ENCODE measurements at places on chromosomes 6 and 20. TPM values are rescaled to one million over a fixed set of nuclear protein-coding genes. Genes with fewer than 3 reads are reported as not detected.

Gene CFAP61
- not detected for total RNA-seq

DNA sequence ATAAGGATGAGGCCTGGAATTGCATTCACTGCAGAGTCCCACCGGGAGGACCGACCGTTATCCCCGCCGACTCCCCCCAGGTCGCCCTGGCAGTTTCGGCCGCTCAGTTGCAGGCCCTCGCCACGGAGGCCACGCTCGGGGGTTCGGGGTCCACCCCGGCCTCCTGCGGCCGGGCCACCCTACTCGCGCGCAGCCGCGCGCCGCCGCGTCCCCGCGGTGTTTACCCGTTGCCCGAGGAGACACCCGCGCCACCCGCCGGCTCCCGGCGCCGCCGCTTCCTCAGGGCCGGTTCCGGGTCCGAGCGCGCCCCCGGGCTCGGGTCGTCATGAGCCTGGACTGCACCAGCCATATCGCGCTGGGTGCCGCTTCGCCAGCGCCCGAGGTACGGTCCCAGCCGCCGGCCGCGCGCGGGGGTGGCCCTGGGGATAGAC, at the start of gene CCDC170:
Gene CCDC170 (plus strand): TSS at position 214 of the 431 bp plus-strand sequence. CDS start 112 bp downstream, at position 326.
- no peaks in the 10 kb centered on the region for H3K36me3 ChIP-seq
- H3K4me3 ChIP-seq, result no peak within 1 kb of the TSS
- peaks cover 31% of the 10 kb centered on the region for H3K27me3 ChIP-seq

DNA sequence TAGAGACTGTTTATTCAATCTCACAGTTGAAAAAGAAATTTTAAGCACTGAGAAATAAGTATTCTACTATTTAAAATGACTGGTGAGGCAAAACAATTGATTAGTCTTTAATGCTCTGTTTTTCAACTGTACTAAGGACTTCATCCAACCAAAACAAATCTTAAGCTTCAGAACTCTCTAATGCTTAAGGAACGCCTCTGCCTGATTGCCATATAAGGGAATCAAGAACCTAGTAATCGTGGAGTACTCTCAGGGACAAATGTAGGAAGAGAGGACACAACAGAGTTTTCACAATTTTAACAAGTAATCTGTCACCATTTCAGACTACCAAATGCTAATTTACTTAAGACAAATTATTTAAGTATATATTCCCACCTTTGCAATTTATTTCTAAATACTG, 16.1 kb downstream of the FBXO30 start:
- no peak overlapping the region for H3K4me3 ChIP-seq
- no peaks in the 10 kb centered on the region for H3K27me3 ChIP-seq
- peaks cover 4% of the 10 kb centered on the region for H3K36me3 ChIP-seq
- H3K27ac ChIP-seq, result no peak overlapping the region

Gene MOG
- not detected for total RNA-seq

Gene ZNF391
- 1.0 TPM for total RNA-seq

DNA sequence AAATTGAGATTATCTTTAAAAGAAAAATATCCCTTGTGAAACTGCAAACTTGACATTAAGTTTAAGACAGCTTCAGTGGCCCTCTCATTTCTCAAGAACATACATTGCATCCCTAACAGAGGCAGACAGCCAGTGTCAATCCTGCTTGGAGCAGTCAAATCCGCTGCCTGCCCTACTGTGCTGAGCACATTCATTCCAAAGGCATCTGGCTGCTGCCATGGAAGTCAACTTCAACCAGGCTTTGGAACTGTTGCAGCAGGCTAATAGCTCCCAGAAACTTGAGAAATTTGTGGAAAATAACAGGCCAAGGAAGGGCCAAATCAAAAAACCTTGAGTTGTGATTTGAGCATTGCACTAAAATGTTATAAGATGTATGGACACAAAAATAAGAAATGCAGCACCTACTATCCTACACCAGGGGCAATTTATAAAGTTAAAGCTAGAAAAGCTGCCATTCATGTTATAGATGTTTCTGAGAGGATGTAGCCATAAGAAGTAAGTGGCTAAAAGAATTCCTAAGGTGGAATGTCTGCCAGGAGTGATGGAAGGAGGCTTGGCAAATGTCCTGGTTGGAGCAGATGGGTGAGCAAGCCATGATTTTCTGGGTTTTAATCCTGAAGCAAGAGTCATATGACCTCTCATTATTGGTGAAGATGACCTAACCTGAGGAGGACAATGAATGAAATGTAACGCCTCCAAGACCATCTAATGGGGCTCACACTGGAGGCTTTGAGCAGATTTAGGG, 31.4 kb upstream of the HAO1 start:
- no peaks in the 10 kb centered on the region for H3K36me3 ChIP-seq
- H3K27me3 ChIP-seq, result no peaks in the 10 kb centered on the region
- DNase-seq, result no peak

DNA sequence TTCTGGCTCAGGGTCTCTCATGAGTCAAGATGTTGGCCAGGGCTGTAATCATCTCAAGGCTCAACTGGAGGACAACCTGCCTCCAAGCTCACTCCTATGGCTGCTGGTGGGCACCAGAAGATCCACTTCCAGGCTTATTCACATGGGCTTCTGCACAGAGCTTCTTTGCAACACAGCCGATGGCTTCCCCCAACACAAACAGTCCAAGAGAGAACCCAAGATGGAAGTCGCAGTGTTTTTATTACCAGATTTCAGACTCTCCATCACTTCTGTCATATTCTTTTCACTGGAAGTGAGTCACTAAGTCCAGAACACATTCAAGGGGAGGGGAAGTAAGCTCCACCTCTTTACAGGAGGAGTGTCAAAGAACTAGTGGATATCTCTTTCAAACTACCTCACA, 75.5 kb downstream of the CD164 start:
- H3K27ac ChIP-seq, result no peak overlapping the region
- peaks cover 3% of the 10 kb centered on the region for H3K27me3 ChIP-seq
- H3K4me1 ChIP-seq, result no peaks in the 10 kb centered on the region

- H3K4me1 ChIP-seq, result no peaks in the 10 kb centered on the region
- H3K36me3 ChIP-seq, result no peaks in the 10 kb centered on the region
- H3K27ac ChIP-seq, result no peak overlapping the region
- H3K27me3 ChIP-seq, result no peaks in the 10 kb centered on the region
- no peak overlapping the region for H3K4me3 ChIP-seq
- DNase-seq, result no peak
These were observed 384.6 kb upstream of the KHDRBS2 start for GRCh38 chr6:62670490-62671223.

GRCh38 chr6:167134448-167135328, 11.8 kb downstream of the CCR6 start:
- no peak overlapping the region for H3K4me3 ChIP-seq
- no peaks in the 10 kb centered on the region for H3K27me3 ChIP-seq
- H3K36me3 ChIP-seq, result peaks cover 51% of the 10 kb centered on the region
- no peak overlapping the region for H3K27ac ChIP-seq
- no peak for DNase-seq

Gene MLN
- total RNA-seq, result not detected

DNA sequence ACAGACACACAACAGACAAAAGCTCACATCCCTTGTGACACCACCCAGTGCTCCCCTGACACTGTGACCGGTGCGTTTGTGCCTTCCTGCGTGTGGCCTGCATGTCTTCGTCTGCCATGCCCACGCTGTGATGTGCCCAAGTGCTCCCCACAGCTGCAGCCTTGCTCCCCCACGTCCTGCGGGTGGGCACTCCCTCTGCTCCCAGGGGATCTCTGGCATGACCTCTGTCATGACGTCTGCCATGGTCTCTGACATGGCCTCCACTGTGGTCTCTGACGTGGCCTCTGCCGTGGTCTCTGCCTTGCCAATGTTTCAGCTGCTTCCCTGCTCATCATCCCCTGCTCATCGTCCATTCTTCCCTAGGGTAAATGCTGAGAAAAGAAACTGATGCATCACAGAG, 200.9 kb downstream of the DLL1 start:
- H3K4me3 ChIP-seq, result peak overlapping the region; percentile 57
- DNase-seq, result no peak
- peaks cover 25% of the 10 kb centered on the region for H3K4me1 ChIP-seq
- H3K27ac ChIP-seq, result no peak overlapping the region
- H3K36me3 ChIP-seq, result no peaks in the 10 kb centered on the region

DNA sequence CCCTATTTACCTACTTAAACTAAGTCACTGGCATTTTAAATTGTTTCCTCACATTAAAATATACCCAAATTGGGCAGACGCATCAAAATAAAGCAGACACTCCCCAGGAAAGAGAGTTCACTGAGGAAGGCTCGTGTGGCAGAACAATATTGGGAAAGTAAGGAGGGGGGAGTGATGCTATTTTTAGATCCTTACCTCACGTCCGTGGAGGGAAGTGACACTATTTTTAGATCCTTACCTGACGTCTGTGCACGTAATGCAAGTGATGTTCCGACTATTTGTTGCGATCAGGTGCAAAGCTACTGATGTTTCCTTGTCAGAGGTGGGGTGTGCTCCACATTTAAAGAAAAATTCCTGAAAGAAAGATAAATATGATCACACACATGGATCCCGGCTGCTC, 699.2 kb upstream of the AGPAT4 start:
- no peaks in the 10 kb centered on the region for H3K36me3 ChIP-seq
- DNase-seq, result no peak
- H3K27ac ChIP-seq, result no peak overlapping the region
- no peak overlapping the region for H3K4me3 ChIP-seq
- no peaks in the 10 kb centered on the region for H3K4me1 ChIP-seq

DNA sequence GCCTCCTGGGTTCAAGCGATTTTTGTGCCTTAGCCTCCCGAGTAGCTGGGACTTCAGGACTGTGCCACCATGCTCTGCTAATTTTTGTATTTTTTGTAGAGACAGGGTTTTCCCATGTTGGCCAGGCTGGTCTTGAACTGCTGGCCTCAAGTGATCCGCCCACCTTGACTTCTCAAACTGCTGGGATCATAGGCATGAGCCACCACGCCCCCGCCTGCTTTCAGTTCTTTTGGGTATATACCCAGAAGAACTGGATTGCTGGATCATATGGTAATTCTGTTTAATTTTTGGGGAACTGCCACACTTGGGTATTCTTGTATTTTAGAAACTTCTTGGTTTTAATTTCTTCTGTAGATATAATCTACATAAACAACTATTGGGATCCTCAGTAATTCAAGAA, 17.0 kb downstream of the CDS2 start:
- H3K4me3 ChIP-seq, result no peak overlapping the region
- peaks cover 3% of the 10 kb centered on the region for H3K4me1 ChIP-seq
- no peaks in the 10 kb centered on the region for H3K27me3 ChIP-seq
- no peak overlapping the region for H3K27ac ChIP-seq

Gene BPIFB1
- not detected for total RNA-seq

- no peak overlapping the region for H3K27ac ChIP-seq
- H3K4me1 ChIP-seq, result no peaks in the 10 kb centered on the region
- no peak overlapping the region for H3K4me3 ChIP-seq
- DNase-seq, result no peak
- no peaks in the 10 kb centered on the region for H3K36me3 ChIP-seq
These were observed 762.4 kb upstream of the SLC35B3 start for GRCh38 chr6:9197726-9198125.

- H3K27me3 ChIP-seq, result no peaks in the 10 kb centered on the region
- peaks cover 15% of the 10 kb centered on the region for H3K4me1 ChIP-seq
- peak within 1 kb of the TSS; percentile 51 for H3K27ac ChIP-seq
- H3K36me3 ChIP-seq, result no peaks in the 10 kb centered on the region
These were observed at the start of gene ALDH5A1 for GRCh38 chr6:24494821-24495795. ALDH5A1 (plus strand) TSS chr6:24494969; CDS start chr6:24494997, 28 bp downstream.

Gene NRN1
- total RNA-seq, result not detected

- H3K27ac ChIP-seq, result no peak overlapping the region
- H3K36me3 ChIP-seq, result no peaks in the 10 kb centered on the region
- no peaks in the 10 kb centered on the region for H3K4me1 ChIP-seq
These were observed 178.3 kb downstream of the CARMIL1 start for GRCh38 chr6:25457516-25457915.

DNA sequence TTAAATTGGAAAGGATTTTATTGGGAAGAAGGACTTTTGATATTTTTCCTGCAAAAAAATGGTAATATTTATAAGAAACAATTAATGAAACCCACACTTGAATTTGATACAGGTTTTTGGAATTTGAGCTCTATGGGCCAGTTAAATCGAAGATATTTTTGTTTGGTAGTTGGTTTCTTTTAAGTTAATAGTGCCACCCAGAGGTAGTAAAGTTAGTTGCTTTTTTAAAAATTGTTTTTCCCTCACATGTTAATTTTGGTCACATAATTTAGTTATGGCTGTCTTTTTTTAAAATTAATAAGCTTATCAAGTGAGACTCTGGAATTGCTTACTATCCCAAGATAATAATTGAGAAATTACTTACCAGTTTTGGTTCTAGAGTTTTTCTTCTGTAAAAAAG, 7.1 kb downstream of the PRIM2 start:
- peaks cover 63% of the 10 kb centered on the region for H3K36me3 ChIP-seq
- no peaks in the 10 kb centered on the region for H3K27me3 ChIP-seq
- DNase-seq, result no peak
- no peaks in the 10 kb centered on the region for H3K4me1 ChIP-seq

GRCh38 chr6:40794586-40794985, 207.4 kb upstream of the LRFN2 start:
- no peaks in the 10 kb centered on the region for H3K36me3 ChIP-seq
- no peak overlapping the region for H3K27ac ChIP-seq
- H3K27me3 ChIP-seq, result no peaks in the 10 kb centered on the region
- H3K4me3 ChIP-seq, result no peak overlapping the region
- no peaks in the 10 kb centered on the region for H3K4me1 ChIP-seq

DNA sequence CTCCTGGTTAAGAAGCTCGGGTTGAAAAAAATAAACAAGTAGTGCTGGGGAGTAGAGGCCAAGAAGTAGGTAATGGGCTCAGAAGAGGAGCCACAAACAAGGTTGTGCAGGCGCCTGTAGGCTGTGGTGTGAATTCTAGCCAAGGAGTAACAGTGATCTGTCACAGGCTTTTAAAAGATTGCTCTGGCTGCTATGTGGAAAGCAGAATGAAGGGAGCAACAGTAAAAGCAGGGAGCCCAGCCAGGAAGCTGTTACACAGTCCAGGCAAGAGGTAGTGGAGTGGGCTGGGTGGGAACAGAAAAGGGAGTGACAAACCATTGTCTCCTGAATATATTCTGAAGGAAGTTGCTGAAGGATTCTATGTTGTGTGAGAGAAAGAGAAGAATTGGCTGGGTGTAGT, 2.0 kb downstream of the HFE start:
- no peaks in the 10 kb centered on the region for H3K27me3 ChIP-seq
- H3K4me1 ChIP-seq, result peaks cover 28% of the 10 kb centered on the region
- no peak overlapping the region for H3K27ac ChIP-seq

- no peak overlapping the region for H3K27ac ChIP-seq
- H3K4me1 ChIP-seq, result peaks cover 9% of the 10 kb centered on the region
- no peaks in the 10 kb centered on the region for H3K27me3 ChIP-seq
- H3K4me3 ChIP-seq, result no peak overlapping the region
- DNase-seq, result no peak
These were observed 112.5 kb downstream of the SNX5 start for GRCh38 chr20:17856024-17856564.

Gene SYCP2
- total RNA-seq, result 9.1 TPM

GRCh38 chr20:59577037-59577808, 27.1 kb upstream of the PHACTR3 start:
- no peak overlapping the region for H3K27ac ChIP-seq
- no peaks in the 10 kb centered on the region for H3K4me1 ChIP-seq
- no peaks in the 10 kb centered on the region for H3K27me3 ChIP-seq
- H3K4me3 ChIP-seq, result no peak overlapping the region

Gene WFDC10B
- total RNA-seq, result not detected

Gene POLR1H
- total RNA-seq, result 37.8 TPM

GRCh38 chr6:23245572-23245971, 676.2 kb downstream of the HDGFL1 start:
- no peaks in the 10 kb centered on the region for H3K27me3 ChIP-seq
- DNase-seq, result no peak
- no peak overlapping the region for H3K4me3 ChIP-seq
- no peak overlapping the region for H3K27ac ChIP-seq

GRCh38 chr6:88641178-88641903, 322.1 kb downstream of the RNGTT start:
- DNase-seq, result no peak
- H3K4me3 ChIP-seq, result no peak overlapping the region
- H3K36me3 ChIP-seq, result no peaks in the 10 kb centered on the region
- no peaks in the 10 kb centered on the region for H3K4me1 ChIP-seq
- H3K27ac ChIP-seq, result no peak overlapping the region
